Left forelimb (tissue), 1 donor: ENCODE measurements at places on chromosomes 5 and 9.

- no peak for DNase-seq
Observed at GRCh38 chr9:15400281-15400941, 22.3 kb upstream of the SNAPC3 start.

DNA sequence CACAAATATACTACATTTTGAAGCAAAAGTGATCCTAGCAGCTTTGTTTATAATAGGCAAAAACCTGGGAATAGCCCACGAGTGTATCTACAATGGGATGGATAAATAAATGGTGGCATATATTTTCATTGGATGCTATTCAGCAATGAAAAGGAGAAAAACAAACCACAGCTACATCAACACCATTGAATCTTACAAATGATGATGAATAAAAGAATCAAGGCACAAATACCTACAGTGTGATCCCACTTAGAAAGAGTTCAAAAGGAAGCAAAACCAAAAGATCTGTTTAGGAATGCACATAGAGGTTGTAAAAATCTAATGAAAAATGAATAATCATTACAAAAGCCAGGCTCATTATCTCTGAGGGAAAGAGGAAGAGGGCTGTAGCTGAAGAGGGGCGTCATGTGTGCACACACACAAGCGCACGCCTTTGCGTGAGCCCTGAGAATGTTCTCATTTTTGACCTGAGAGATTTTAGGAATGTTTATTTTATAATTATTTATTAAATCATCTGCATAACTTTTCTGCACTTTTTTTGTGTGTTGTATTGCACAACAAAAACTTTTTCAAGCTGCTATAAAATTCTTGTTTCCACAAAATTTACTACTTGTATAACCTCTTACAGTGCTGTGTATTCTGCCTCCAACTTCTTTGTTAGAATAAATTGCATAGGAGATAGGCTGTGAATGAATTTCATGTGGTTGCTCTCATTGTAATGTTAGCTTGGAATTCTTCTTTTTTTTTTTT is 5.9 kb upstream of the RHOBTB3 start:
- no peak for DNase-seq

DNA sequence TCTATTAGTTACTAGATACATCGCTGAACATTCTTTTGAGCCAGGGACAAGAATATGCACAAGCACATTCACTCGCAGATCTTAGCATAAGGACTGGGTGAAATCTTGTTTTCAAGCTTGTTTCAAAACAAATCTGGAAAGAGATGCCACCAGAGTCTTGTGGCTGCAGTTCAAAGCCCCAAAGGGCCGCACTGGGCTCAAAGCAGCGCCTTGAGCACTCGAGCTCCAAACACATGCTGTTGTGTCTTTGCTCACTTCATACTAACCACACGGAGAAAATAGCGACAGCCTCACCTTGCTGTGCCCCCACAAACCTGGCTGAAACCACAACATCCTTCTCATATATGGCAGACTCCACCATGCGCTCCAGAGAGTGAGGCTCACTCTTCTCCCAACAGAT is 34.2 kb upstream of the IL7R start:
- DNase-seq, result no peak

DNA sequence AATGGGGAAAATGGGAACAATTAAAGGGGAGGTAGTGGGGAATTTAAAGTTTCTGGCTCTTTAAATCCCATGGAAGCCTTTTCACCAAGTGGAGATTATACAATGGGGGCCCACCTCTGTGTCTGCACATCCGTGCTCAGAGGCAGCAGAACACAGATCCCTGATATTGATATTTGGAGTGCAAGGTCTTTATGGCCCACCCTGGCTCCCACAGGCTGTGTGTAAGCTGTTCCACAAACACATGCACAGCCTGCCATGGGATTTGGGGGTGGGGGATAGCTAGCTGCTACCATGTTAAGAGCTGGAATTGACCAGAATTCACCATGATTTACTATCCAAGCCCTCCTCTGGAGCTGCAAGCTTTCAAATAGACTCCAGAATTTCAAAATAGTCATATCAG is 55.9 kb downstream of the RASGEF1C start:
- DNase-seq, result no peak

DNA sequence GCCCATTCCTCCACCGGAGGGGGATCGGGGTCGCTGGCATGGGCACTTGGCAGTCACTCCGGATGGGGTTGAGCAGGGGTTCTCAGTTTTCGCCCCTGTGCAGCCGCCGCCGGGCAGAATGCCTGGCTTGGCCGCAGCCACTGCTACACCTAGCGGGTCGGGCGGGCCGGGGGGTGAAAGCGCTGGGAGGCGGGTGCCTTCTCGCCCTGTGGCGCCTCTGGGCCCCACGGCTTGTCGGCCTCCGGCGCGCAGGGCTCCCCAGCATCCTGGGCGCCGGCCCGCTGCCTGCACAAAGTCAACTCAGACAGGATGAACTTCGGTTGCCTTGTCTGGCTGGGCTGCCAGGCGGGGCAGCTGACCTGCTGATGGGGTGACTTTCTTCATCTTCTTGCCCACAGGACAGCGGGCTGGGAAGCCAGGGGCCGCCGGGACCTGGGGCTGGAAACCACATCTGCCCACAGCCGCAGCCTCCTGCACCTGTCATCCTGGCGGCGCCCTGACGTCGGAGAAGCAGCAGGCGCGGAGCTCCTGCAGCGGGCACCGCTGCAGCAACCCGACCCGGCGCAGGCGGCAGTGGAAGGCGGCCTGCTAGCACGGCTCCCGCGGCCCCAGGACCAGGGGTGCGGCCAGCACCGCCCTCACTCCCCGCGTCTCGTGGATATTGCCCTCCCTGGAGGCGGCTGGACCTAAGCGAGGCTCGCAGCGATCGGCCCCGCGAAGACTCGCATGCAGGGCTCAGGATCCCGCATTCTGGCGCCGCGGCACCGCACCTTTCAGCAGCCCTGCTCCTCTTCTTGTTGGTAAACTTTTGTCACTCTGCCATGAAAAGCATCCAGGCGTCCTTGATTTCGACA is 1.3 kb upstream of the ANKRD18A start:
- no peak for DNase-seq

- DNase-seq, result no peak
Observed at GRCh38 chr9:129235931-129236331, 57.9 kb upstream of the IER5L start.

GRCh38 chr9:136828474-136829140 is 13.7 kb upstream of the AJM1 start:
- DNase-seq, result no peak

DNA sequence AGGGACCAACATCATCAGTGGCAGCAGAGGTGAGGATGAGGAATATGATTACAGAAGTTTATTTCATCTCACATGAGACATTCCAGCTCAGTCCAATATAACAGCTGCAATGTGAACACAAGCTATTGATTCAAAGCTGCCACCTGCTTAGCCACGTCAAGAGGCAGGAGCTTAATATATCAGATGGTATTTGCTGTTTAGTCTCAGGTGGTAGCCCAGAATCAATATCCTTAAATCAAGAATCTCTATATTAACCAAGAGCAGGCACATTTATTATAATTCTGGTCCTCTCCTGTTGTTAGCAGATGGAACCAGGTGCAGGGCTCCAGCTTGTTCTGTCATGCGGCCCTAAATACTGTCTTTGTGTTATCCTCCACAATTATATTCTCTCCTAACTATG is 431.6 kb downstream of the ICE1 start:
- DNase-seq, result no peak

- no peak for DNase-seq
Observed at GRCh38 chr5:73948720-73949119, 322.7 kb downstream of the ARHGEF28 start.

- no peak for DNase-seq
Observed at GRCh38 chr5:72920690-72921502, 34.9 kb upstream of the FCHO2 start.

- no peak for DNase-seq
Observed at GRCh38 chr5:128905568-128906110, 59.6 kb upstream of the SLC27A6 start.

DNA sequence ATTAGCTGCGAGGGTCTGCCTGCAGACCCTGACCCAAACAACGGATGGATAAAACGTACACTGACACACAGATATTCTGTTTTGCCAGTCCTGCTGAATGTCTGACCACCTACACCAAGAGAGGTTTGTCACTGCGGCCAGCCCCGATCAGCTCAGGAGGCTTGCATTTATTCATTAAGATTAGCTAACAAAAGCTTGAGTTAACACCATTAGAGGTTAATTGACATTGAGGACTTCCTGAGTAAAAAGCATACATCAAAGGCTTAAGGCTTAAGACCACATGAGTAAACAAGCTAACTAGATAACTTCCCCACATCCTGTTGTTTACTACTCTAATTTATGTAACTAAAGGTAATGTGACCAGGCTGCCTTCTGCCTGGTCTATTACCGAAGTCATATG is 198.1 kb upstream of the TRPC7 start:
- no peak for DNase-seq

- DNase-seq, result no peak
Observed at GRCh38 chr5:15001517-15001916, 129.9 kb upstream of the ANKH start.

DNA sequence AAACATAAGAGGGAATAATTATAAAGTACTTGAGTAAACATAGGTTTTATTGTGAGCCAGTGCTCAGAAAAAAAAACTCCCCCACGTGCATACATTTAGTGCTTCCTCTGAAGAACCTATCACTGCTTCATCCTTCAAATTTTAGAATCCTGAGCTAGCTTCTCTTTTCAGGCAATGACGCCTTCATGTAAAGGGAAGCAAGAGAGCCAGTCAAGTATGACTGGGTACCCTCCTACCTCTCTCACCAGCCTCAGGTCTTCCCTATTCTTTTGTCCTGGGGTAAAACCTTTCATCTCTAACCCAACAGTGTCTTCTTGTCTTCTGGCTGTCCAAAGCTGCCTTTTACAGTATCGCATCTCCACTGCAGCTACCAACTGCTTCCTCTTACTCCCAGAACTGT is 32.0 kb downstream of the PLPP1 start:
- no peak for DNase-seq

DNA sequence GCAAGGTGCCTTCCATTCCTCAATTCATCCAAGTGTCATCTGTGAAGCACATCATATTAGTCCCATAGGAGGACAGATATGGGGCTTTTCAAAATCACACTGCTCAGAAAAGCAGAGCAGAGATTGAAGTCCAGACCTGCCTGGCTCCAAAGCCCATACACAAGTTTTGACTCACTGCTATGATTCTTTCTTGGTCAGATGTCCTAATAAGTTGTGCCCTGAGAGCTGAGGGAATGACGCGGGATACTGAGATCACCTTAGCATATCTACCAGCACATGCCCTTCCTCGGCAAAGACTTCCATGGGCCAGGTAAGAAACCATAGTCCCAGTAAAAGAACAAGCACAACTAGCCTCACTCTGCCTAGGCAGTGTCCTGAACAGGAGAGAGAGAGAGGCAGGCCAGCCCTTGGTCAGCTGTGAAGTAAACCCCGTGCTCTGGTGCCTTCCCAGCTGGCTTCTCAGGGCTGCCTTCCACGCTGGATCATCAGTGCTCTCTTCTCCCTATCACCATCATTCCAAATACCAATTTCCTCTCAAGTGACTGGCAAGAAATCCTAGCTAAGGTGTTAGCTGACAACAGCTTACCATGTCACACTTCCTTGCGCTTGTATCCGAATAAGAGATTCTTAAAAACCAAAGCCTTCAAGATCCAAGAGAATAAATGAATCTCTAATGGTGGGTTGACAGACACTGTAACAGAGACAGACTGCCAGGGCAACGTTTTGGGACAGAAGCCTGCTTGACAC is 73.2 kb downstream of the SIL1 start:
- peak; percentile 34 for DNase-seq

DNA sequence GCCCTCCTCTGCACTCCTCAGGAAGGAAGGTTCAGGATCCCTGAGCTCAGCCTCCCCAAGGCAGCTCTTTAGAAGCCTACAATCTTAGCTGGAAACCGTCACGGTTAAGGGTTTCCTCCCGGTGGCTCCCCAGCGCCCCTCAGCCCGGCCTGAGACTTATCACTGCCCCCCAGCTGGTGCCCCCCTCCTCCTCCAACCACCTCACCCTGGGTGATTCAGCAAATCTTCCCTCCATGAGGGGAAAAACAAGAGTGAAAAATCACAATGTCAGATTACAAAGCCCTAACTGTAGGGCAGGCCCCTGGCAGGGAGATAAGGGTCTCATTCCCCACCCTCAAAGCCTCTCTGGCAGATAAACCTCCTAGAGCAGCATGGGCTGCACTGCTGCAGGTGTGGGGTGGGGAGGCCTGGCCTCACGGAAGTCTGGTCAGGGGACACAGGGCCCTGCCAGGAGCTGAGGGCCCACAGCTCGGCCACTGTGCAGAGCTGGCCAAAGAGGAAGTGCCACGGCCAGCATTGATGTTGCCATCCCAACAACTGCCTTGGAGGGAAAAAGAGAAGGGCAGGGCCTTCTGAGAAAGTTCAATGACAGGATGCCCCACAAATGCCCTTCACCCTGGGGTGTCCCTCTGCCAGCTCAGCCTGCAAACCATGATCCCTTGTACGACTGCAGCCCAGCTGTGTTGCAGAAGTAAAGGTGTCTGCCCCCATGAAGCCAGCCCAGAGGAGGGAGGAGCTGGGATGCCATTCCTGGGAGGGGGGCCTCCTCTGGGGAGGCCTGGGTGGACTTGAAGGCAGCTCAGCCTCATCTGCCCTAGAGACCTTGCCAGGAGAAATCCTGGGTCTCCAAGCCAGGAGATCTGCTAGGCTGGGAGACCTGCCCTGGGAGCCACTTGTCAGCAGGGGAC is 25.9 kb downstream of the GFI1B start:
- no peak for DNase-seq

GRCh38 chr5:19044311-19044710 is 943.7 kb downstream of the CDH18 start:
- DNase-seq, result no peak

DNA sequence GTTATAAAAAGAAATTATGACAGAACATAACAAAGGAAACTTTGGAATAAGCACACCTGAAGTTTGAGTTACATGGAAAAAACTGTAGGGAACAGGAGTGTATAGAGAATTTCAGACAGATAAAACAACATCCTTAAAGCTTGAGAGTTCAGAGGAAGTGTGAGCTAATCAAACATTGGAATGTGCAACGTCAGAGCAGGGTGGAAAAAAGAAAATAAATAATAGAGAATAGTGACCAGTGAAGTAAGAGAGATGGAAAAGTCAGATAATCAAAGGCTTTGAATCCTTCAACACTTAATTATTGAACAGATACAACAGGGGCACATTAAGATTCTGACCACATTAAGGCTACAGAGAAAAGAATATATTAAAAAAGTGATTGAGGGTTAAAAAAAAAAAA is 128.5 kb upstream of the CDH10 start:
- DNase-seq, result no peak

DNA sequence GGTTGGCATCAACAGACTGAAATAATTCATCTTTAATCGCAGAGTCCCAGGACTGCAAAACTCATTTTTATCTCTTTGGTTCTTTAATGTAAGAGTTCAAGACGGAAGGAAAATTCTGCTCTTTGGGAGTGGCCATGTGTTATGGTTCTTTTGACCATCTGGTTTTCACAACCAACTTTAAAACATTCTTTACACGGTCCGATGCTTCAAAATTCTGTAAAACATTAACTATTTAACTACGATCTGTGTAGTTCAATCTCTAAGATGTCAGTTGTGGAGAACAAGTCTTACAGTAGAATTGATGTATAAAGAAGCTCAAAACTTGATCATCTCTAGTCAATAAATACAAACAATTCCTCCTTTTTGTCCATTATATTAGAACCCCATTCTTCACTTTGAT is 83.0 kb downstream of the CMYA5 start:
- no peak for DNase-seq
